ENCODE measurements at places on chromosomes 11 and 22.

GRCh38 chr11:130078080-130078479 lies 8.4 kb downstream of the APLP2 start:
- no peak for DNase-seq

- peak; percentile 40 for DNase-seq
Measured at GRCh38 chr22:46798366-46799350, 36.2 kb downstream of the TBC1D22A start.

- no peak for DNase-seq
Measured at GRCh38 chr22:23053912-23054530, 16.3 kb upstream of the GNAZ start.

- no peak for DNase-seq
Measured at GRCh38 chr11:46100670-46101069, 20.6 kb downstream of the PHF21A start.

All from T-helper 22 cell (primary cell).